NCI-H460 (cell line): ENCODE measurements at places on chromosomes 7 and 10.
A peak's percentile ranks its signal among the peaks of the same experiment; 100 is the strongest.

DNA sequence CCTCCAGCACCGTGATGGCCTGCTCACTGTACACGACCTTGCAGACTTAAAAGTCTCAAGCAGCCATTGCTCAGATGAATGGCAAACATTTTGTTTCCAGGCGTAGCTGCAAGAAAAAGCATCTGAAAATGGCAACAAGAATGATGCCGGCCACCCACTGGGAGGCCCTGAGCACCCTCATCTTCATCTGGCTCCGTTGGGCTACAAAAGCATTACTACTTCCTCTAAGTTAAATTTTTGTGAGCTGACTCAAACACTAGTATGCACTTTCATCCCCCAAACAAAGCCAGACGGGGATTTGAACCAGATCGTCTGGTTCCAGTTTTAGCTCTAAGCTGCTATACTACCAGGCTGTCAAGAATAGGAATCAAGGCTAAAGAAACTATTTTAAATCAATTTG is 116.6 kb upstream of the CDK1 start:
- DNase-seq, result no peak

DNA sequence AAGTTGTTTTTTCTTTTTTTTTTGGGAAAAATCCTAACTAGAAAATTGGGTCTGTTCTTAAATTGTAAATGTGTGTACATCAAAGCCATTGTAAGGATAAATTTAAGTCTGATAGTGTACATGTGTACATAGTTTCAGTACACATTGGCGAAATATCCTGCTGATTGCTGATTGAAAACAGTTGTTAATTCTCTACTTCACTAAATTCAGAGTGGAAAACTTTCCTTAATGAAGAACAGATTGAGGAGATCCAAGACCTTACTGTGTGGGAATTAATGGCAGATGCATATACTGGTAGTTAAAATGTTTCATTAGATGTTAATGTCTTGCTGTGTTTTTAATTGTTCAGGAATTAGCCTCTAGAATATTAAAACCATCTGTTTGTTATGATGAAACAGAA is 506.0 kb downstream of the AUTS2 start:
- no peak for DNase-seq

DNA sequence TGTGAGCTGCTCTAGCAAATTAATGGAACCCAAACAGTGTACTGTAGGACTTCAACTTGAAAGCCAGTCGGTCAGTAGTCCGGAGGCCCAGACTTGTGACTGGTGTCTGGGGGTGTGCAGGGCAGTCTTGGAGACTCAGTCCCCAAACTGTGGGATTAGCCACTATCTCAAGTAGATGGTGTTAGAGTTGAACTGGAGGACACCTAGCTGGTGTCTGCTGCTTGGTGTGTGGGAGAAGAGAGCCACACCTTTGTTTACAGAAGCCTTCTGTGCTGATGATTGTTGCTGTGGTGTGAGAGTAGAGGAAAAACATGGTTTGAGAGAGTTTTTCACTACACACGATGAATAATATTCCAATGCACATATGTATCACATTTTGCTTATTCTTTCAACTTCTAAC is 47.4 kb downstream of the CUL2 start:
- no peak for DNase-seq

GRCh38 chr10:33055625-33056024 is 97.6 kb upstream of the ITGB1 start:
- no peak for DNase-seq

DNA sequence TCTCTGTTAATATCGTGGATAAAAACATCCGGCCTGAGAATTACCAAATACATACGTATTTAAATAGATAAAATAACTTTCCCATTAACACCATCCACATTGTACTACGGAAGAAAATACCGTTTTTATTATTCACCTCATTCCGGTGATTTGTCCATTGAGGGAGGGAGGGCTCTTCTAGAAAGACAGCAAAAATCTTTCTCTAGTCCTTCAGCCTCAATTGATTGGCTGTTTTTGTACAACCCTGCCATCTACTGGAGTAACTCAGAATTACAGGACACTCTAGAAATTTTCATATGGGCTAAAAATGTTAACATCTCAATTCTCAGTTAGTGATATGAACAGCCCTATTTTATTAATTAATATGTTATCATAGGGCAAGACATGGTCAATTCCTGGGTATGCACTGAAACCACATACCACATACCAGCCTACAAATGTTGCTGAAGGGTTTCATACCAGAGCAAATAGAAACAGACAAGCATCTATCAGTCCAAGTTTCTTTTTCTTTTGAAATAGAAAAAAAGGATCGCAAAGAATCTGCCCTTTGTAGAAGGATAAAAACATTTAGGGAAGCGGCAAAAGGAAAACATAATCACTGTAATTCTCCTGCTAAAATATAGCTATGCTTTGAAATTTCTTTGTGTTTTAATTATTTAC is 55.8 kb upstream of the CDCA7L start:
- DNase-seq, result peak; percentile 62

GRCh38 chr7:147436718-147437117 is 1153.8 kb upstream of the C7orf33 start:
- no peak for DNase-seq

DNA sequence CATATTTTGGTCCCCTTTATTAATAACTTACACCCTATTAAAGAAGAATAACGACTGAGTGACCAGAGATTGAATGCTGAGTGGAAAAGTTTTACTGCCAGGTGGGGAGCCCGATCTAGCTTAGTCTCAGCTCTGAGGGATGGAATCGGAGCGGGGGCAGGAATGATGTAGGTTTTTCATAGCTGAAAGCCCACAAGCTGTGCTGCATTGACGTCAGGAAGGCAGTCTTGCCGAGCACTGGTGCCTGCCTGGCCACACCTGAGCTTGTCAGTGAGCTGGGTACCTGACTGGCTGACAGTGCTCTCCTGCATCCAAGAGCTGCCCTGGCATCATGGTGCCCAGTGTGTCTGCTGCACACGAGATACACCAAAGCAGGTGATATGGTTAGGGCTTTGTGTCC is 34.8 kb downstream of the GRK5 start:
- DNase-seq, result no peak

DNA sequence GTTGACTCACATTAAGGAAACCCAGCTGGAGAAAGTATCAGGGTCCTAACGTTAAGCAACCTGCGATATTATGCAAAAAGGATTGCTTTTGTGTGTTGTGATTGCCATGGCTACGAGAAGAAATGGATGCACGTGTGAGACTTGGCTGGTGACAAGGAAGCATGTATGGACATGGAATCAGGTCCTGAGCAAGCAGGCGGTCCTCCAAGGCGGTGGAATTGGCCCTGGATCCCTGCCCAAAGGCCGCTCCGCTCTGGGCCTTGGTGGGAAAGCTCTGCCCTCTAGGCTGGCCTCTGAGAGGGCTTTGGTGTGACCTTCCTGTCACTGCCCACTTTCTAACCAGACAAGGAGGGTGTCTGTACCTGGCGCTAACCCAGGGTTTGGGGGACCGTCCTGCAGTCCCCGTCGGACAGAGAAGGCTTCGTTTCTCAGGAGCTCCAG is 192.1 kb downstream of the EBF3 start:
- no peak for DNase-seq

DNA sequence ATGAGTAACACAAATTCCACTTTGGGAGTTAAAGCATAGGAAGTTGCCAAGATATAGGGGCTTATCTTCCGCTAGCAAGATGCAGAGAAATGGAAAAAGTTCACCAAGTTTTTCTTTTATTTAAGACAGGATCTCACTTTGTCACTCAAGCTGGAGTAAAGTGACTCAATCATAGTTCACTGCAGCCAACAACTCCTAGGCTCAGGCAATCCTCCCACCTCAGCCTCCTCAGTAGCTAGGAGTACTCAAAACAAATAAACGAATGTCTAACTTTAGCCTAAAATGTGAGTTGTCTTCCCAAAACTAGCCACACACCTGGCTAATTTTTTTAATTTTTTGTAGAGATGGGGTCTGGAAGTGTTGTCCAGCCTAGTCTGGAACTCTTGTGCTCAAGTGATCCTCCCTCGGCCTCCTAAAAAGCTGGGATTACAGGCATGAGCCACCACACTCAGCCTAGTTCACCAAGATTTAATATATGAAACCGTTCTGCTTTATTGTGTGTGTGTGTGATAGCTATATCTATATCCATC is 9.9 kb downstream of the VIM start:
- no peak for DNase-seq

GRCh38 chr10:131842351-131843088 is 58.3 kb upstream of the PPP2R2D start:
- DNase-seq, result no peak

DNA sequence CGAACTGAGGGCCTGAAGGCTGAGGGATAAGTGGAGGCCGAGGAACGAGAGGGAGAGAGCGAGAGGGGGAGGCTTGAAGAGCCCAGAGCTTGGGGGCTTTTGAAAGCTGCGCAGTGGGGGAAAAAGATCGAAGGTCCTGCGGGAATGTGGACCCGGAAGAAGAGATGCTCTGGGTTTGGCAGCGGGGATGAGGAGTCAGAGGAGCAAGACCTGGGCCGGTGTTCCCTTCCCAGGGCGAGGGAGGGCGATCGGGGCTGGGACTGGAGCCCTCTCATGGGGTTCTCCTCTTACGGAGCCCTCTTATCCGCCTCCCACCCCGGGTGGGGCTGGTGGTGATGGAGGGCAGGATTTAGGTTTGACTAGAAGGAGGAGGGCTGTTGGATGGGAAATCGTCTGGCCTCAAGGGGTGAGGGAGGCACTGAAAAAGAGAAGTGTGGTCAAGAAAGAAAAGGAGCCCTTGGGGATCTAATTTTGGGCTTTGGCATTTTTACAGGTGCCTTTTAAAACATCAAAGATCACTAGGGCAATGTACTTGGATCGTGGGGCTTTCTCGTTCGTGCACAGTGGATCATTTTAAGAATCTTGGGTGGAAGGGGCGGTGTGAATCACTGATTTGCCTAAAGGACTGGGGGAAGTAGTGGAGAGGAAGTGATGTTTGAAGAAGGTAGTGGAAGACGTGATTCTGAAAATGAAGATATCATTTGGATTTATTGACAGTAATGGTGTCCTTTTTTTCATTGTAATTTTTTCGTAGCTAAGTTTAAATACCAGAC is 637 bp downstream of the SAMD8 start:
- peak; percentile 24 for DNase-seq

DNA sequence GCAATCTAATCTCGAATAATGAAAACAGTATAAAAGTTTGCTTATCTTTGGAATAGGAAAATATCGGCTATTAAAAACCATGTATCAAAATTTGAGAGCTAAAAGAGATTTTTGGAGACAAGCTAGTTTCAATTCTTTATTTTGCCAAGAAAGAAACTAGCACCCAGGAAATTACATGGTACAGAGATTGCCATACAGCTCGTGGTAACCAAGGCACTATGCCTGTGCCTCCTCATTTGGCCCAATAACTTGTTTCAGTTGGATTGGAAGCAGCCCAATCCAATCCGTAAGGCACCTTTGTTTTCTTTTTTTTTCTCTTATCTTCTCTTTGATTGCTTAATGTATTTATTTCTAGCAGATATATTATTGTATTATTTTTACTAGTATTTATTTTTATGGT is 55.0 kb downstream of the GNAI1 start:
- no peak for DNase-seq

GRCh38 chr10:47139121-47139520 is 160.9 kb upstream of the GDF10 start:
- DNase-seq, result no peak

DNA sequence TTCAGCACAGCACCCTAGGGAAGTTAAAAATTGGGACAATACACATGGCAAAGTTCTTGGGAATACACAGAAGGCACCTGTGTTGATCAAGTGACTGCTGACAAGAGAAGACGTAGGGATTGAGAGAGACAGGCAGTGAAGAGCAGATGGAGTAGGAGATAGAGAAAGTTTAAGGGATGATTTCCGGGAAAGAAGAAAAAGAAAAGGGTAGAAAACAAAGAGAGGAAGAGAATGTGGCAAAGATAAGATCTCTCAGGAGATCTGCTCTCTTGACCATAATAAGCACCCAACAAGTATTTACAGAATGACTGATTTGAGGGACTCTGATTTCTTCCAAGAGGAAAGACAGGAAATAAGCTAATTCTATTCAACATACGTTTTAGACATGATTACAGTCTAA is 15.1 kb upstream of the RALA start:
- no peak for DNase-seq

- DNase-seq, result no peak
These were observed 76.9 kb upstream of the ANK3 start for GRCh38 chr10:60466267-60467201.

GRCh38 chr7:84043661-84044191 is 150.9 kb downstream of the SEMA3A start:
- no peak for DNase-seq

DNA sequence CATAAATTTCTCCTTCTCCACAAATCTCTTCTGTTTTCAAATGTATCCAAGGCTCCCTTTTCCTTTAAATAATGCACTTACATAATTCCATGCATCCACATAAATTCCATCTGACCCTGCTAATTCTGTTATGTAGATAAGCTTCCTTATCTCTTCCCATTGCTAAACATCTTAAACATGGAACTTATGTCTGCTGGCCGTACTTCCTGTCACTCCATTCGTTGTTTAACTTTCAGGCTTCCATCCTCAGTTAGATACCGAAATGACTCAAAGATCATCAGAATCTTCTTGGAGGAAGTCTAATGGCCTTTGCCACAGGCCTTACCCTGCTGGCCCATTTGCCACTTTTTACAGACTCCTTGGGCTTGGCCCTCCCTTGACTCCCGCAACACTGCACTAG is 330.9 kb downstream of the GFRA1 start:
- DNase-seq, result peak; percentile 7

- no peak for DNase-seq
These were observed 6.0 kb downstream of the CHPF2 start for GRCh38 chr7:151238190-151238810.

DNA sequence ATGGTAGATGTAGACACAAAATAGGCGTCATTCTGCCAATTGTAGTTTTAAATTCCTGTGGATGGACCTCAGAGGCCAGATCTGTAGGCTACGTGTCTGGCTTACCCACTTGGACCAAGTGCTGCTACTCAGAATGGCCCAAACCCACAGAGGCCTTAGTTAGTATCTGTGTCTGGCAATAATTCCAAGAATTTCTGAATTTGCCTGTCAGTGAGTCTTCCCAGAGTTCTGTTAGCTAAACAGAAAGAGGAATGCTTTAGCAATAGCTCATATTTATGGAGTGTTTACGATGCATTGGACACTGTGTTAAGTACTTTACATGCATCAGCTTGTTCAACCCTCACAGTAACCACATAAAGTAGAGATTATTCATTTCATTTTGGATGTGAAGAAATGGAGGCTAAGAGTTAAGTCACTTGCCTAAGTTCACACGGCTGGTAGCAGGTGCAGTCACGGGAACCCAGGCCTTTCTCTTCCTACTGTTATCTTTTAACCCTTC is 231.8 kb downstream of the PTEN start:
- no peak for DNase-seq

GRCh38 chr7:149822353-149822943 is 15.7 kb upstream of the ZNF862 start:
- DNase-seq, result no peak

- peak; percentile 34 for DNase-seq
These were observed 287.2 kb downstream of the HGF start for GRCh38 chr7:81482600-81483186.

GRCh38 chr7:38863601-38864291 is 45.2 kb downstream of the VPS41 start:
- DNase-seq, result no peak

GRCh38 chr7:15313361-15313760 is 248.5 kb downstream of the AGMO start:
- no peak for DNase-seq
